Activated CD8-positive, alpha-beta memory T cell treated with anti-CD3 and anti-CD28 coated beads for 48 hours (primary cell): ENCODE measurements at places on chromosomes 7 and 10.

DNA sequence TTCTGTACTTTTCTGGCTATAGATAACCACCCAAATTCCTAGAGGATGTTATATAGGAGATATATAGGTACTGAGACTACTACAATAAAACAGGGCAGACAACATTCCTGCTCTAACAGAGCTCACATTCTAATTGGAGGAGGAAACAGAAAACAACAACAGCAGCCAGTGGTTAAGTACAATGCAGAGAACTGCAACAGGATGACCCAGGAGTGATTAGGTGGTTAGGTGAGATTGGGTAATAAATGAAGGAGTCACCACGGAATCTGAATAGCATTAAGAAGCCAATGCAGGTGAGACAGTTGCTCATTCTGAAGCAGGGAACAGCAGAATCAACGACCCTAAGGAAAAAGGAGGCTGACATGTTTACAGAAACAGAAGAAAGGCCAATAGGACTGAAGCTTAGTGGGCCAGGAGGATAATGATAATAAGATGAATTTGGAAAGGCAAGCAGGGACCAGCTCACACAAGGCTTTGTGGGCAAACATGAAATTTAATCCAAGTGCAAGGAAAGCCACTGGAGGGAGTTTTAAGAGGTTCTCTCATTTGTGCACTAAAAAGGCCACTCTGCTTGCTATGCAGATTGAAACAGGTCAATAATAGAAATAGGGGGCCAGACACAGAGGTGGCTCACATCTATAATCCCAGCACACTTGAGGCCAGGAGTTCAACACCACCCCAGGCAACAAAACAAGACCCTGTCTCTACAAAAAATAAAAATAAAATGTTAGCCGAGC is 16.9 kb upstream of the REEP3 start:
- no peak for DNase-seq

DNA sequence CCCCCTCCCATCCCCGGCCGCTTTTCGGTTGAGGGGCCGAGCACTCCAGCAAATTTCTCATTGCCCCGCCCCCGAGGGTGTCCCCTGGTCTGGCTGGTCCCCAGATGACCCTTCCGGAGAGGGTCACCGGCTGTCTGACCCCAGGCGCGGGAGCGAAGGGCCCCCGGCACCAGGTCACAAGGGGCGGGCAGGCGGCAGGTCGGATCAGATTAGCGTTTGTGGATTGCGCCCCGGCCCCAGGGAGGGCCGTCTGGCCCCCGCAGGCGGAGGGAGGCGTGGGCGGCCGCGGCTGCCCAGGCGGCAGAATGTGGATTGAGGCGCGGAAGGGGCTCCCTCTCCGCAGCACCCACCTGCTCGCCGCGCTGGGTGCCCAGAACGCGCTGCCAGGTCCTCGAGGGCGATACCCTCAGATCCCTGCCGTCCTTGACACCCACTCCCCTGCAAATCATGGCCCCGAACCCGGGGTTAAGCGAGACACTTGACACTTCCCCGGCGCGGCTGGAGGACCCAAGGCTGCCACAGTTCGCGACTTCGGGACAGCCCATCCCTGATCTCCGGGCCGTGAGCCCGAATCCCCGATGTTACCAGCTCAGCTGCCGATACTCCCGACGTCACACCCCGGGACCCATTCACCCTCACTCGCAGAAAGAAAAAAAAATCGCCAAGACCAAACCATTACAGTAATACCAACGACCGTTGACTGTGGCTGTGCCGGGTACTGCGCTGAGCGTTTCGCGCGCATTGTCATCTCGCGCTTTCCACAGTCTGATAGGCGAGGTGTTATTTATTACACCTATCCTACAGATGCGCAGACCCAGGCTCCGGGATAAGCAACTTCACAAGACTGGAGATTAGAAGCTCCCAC is 953 bp downstream of the NODAL start:
- no peak for DNase-seq

- DNase-seq, result no peak
These were observed 31.9 kb downstream of the FAM107B start for GRCh38 chr10:14742815-14743214.

- DNase-seq, result no peak
These were observed 41.6 kb upstream of the MET start for GRCh38 chr7:116630357-116630756.

- DNase-seq, result no peak
These were observed 9.0 kb downstream of the LSM5 start for GRCh38 chr7:32481176-32481575.

GRCh38 chr7:48518092-48518491 is 346.8 kb downstream of the ABCA13 start:
- DNase-seq, result no peak

DNA sequence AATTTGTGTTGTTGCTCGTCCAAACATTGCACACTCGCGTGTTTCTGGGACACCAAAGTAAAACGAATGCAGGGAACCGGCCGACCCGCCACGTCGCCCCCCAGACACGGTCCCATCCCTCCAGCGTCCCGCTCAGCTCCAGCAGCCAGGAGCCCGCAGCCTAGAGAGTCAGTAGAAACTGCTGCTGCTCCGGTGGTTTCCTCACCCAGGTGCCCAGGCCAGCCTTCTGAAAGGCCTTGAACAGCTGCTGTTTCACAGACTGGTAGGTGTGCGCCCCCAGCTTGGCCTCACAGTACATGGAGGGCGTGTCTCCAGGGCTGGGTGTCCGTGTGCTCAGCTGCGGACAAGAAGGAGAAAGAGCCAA is 126.8 kb downstream of the WDR37 start:
- no peak for DNase-seq

- no peak for DNase-seq
These were observed 31.8 kb upstream of the RET start for GRCh38 chr10:43044961-43045621.

- no peak for DNase-seq
These were observed 1.4 kb upstream of the RBP3 start for GRCh38 chr10:47346581-47347302.
